Testis (tissue), 5 donors: ENCODE measurements at places on chromosomes 1 and 21. TPM values are rescaled to one million over a fixed set of nuclear protein-coding genes. Genes with fewer than 3 reads are reported as not detected.

The HAO2 gene
- polyA plus RNA-seq: not detected

The SLAMF8 gene
- 5.3 TPM for polyA plus RNA-seq

The KCNC4 gene
- polyA plus RNA-seq: 9.5 TPM

The PTPN22 gene
- polyA plus RNA-seq: 1.6 TPM

The ANKRD35 gene
- polyA plus RNA-seq: 3.3 TPM

The CD84 gene
- 7.7 TPM for polyA plus RNA-seq

The CD53 gene
- 22.4 TPM for polyA plus RNA-seq

The CLCA4 gene
- polyA plus RNA-seq: 0.37 TPM

The SLC22A15 gene
- polyA plus RNA-seq: 1.8 TPM

The ACTL8 gene
- polyA plus RNA-seq: 12.8 TPM

The IL22RA1 gene
- polyA plus RNA-seq: 0.95 TPM

The CD5L gene
- polyA plus RNA-seq: 0.22 TPM

The NGF gene
- polyA plus RNA-seq: 3.3 TPM

The SRGAP2B gene
- polyA plus RNA-seq: 11.7 TPM

The SHE gene
- polyA plus RNA-seq: 50.9 TPM

The C4BPA gene
- polyA plus RNA-seq: 1.0 TPM

The RIPPLY3 gene
- 0.25 TPM for polyA plus RNA-seq

The RNU1-2 gene
- 18.9 TPM for polyA plus RNA-seq

The OR10K1 gene
- polyA plus RNA-seq: not detected

The LDLRAD1 gene
- 1.1 TPM for polyA plus RNA-seq

The IPO13 gene
- 138 TPM for polyA plus RNA-seq

The C21orf91 gene
- polyA plus RNA-seq: 40.7 TPM

The NBPF14 gene
- 46.7 TPM for polyA plus RNA-seq

The NUCKS1 gene
- 66.3 TPM for polyA plus RNA-seq

The BGLAP gene
- polyA plus RNA-seq: not detected

The CRYBG2 gene
- polyA plus RNA-seq: 12.9 TPM

The PLA2G2F gene
- polyA plus RNA-seq: not detected

The SHISAL2A gene
- polyA plus RNA-seq: 2.2 TPM

The AADACL4 gene
- polyA plus RNA-seq: 0.66 TPM

The SLC1A7 gene
- 0.32 TPM for polyA plus RNA-seq

The FMO2 gene
- polyA plus RNA-seq: 2.5 TPM

The RAB42 gene
- polyA plus RNA-seq: 4.6 TPM

The DCST1 gene
- 15.2 TPM for polyA plus RNA-seq

The TUFT1 gene
- polyA plus RNA-seq: 9.7 TPM

The LORICRIN gene
- polyA plus RNA-seq: not detected

The COL9A2 gene
- 3.5 TPM for polyA plus RNA-seq

The CFAP74 gene
- polyA plus RNA-seq: 24.9 TPM

The GNG4 gene
- polyA plus RNA-seq: 3.3 TPM

The CLDN19 gene
- polyA plus RNA-seq: 0.12 TPM

The AGMAT gene
- polyA plus RNA-seq: 1.8 TPM

The CFHR3 gene
- not detected for polyA plus RNA-seq

The ETS2 gene
- 16.2 TPM for polyA plus RNA-seq

The F11R gene
- polyA plus RNA-seq: 54.0 TPM

The CRYAA gene
- not detected for polyA plus RNA-seq

The CLDN17 gene
- polyA plus RNA-seq: 0.46 TPM

The COL24A1 gene
- polyA plus RNA-seq: 0.75 TPM

The CYP4X1 gene
- 7.5 TPM for polyA plus RNA-seq

The G0S2 gene
- polyA plus RNA-seq: 59.1 TPM

The MARK1 gene
- 25.5 TPM for polyA plus RNA-seq

The SPRR2E gene
- 1.4 TPM for polyA plus RNA-seq
